Daoy (cell line): ENCODE measurements at places on chromosomes 4 and X.

GRCh38 chrX:68994135-68994890 is 165.5 kb downstream of the EFNB1 start:
- DNase-seq, result no peak

GRCh38 chr4:37793562-37793961 is 32.9 kb upstream of the PGM2 start:
- peak; percentile 25 for DNase-seq

DNA sequence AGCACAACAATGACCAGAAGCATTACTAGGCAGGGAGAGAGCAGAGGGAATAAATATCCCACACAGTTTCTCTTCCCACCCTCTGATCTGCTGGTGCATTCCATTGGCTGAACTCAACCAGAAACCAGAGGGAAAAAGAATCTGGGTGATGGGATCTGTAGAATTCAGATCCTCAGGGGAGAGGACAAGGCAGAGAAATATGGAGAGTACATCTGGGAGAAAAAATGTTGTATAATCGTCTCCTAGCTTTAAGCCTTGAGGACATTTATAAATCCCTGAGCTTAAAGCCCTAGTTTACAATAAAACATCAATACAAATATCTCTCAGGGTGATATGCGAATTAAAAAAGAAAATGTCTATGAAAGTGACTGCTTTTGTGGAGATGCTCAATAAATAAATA is 368.1 kb upstream of the MAD2L1 start:
- DNase-seq, result no peak

- no peak for DNase-seq
Measured at GRCh38 chr4:47882228-47882627, 32.2 kb downstream of the NFXL1 start.

DNA sequence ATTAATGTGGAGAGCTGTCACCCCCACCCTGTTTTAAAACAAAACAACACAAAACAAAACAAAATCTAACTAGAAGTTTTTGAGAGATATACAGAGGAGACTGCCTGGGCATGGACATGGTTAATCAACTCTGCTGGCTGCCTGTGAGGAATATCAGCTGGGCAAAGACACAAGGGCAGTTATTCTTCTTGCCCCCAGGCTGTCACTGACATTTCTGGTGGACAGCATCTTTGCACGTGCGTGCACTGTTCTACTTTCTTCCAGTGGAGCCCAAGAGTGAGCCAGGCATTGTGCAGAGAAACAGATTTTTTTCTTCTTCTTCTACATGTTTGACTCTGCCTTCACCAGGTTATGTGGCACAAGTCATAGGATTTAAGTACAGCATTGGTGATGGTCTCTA is 13.8 kb downstream of the IRS4 start:
- DNase-seq, result no peak

DNA sequence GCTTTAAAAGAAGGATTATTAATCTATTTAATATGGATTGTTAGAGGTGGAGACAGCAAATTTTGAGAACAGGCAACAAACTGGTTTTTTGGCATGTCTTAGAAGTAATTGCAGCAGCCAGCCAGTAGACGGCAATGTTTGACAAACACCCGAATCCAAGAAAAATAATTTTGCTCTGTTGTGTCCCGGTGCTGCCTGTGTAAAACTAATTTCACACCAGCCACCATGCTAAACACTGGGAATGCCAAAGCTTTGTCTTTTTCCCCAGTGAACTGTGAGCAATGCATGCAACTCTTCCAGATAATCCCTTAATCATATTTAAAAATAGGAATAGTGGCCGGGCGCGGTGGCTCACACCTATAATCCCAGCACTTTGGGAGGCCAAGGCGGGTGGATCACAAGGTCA is 25.9 kb downstream of the SMIM31 start:
- DNase-seq, result peak; percentile 41

- no peak for DNase-seq
Measured at GRCh38 chr4:67158666-67159065, 386.6 kb downstream of the CENPC start.

GRCh38 chr4:110627977-110628662 is 5.2 kb upstream of the PITX2 start:
- DNase-seq, result no peak

GRCh38 chr4:10080589-10081217 is 35.9 kb downstream of the WDR1 start:
- DNase-seq, result no peak

DNA sequence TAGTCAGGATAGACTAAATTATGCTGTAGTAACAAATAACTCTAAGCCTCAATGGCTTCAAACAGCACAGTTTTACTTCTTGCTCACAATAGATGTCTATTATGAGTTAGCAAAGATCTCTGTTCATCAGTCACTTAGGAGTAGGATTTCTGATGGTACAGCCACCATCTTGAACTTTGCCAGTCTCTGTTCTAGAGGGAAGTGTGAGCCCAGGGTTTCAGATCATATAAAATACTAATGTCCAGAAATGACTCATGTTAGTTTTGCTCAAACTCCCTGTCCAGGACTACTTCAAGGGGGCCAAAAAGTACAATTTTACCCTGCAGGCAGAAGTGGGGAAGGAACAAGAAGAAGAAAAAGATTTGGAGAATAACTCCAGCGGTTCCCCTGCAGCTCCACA is 77.1 kb upstream of the LSM6 start:
- DNase-seq, result no peak

DNA sequence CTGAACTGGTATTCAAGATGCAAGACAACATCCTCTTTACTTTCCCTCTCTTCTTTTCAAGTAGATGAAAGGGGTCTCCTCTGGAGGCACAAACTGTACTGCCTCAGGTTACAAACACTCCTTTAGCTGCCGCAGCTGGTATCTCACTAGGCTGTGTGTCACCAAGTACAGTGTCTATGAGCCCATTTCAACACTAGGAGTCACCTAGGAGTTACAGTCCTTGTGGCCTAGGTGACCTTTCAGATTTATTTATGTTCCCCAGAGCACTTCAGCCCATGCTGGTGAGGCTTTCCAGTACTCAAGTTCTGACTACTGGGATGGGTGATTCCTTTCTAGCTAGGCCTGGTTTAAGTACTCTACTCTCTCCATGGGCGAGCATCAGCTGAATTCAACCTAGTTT is 32.4 kb upstream of the TMLHE start:
- no peak for DNase-seq

DNA sequence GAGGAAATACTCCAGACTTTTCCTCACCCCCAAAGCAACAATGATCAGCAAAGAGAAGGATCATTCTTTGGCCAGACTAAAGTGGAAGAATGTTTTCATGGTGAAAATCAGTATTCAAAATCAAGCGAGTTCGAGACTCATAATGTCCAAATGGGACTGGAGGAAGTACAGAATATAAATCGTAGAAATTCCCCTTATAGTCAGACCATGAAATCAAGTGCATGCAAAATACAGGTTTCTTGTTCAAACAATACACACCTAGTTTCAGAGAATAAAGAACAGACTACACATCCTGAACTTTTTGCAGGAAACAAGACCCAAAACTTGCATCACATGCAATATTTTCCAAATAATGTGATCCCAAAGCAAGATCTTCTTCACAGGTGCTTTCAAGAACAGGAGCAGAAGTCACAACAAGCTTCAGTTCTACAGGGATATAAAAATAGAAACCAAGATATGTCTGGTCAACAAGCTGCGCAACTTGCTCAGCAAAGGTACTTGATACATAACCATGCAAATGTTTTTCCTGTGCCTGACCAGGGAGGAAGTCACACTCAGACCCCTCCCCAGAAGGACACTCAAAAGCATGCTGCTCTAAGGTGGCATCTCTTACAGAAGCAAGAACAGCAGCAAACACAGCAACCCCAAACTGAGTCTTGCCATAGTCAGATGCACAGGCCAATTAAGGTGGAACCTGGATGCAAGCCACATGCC is 89.7 kb downstream of the TET2 start:
- no peak for DNase-seq

DNA sequence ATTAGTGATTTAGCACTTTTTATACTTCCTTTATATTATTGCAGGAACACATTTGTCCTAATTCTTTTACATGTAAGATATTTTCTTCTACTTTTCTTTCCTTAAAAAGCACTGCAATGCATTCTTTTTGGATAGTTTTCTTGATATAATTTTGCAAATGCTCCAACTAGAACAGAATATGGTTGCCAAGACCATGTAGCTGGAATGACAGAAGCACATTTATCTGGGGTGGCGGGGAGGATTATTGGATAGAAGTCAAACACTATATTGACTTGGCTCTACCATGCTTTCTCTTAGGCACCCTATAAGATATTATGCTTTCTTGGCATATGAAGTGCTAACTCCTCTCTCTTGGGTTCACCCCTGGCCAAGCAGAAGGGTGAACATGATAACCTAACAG is 983.5 kb downstream of the FAT4 start:
- DNase-seq, result no peak

DNA sequence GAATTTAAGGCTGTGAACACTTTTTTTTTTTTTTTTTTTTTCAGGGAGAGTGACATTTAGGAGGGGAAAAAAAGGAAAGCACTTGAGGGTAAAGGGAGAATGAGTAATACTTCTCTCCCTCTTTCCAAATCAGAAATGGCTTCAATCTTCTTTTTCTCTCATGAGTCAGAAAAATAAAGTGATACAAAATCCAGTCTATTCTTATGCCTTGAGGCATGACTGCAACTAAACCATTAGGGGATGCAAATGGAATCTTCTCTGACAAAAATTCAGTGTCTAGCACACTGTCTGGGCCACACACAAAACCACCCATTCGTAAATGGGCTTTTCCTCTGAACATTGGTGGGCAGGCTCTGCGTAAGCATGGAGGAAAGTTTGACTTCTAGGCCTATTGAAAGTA is 46.7 kb upstream of the POU4F2 start:
- no peak for DNase-seq

GRCh38 chr4:171812333-171812664 is 905 bp upstream of the GALNTL6 start:
- DNase-seq, result no peak
